ENCODE measurements at places on chromosomes 6 and 20.

- no peak for DNase-seq
Measured at GRCh38 chr20:11015440-11015839, 341.6 kb upstream of the JAG1 start.

- DNase-seq: no peak
Measured at GRCh38 chr6:22249711-22250350, 47.0 kb downstream of the PRL start.

- no peak for DNase-seq
Measured at GRCh38 chr6:83812595-83812994, 40.6 kb upstream of the RIPPLY2 start.

DNA sequence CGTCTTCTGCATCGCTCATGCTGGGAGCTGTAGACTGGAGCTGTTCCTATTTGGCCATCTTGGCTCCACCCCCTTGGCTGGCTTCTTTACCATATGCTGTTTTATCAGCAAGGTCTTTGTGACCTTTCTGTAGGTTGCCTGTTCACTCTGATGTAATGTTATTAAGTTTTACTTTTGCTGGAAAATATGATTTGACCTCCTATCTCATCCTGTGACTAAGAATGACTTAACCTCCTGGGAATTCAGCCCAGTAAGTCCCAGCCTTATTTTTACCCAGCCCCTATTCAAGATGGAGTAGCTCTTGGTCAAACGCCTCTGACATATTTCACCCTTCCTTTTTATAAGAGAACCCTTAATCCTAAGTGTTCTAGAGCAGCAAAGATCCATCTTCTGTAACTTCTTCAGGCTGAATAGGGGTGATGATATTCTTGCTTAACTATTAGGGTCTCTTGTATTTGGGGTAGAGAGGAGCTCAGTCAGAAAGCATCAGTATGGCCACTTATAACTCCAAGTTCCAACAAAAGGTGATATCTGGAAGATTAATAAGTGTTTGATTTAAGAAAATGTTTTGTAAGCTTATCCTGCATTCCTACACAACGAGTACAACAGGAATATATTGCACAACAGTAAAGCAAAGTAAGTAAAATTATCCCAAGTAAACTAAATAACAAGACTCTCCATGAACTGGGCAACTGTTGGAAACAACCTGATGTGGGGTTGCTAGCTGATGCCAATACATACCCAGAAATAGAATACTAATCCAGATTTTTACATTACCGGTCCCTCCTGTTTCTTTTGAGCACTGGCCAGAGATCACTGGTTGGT is 23.1 kb upstream of the HMGN3 start:
- no peak for DNase-seq

- no peak for DNase-seq
Measured at GRCh38 chr20:34527016-34527415, 10.8 kb downstream of the DYNLRB1 start.

DNA sequence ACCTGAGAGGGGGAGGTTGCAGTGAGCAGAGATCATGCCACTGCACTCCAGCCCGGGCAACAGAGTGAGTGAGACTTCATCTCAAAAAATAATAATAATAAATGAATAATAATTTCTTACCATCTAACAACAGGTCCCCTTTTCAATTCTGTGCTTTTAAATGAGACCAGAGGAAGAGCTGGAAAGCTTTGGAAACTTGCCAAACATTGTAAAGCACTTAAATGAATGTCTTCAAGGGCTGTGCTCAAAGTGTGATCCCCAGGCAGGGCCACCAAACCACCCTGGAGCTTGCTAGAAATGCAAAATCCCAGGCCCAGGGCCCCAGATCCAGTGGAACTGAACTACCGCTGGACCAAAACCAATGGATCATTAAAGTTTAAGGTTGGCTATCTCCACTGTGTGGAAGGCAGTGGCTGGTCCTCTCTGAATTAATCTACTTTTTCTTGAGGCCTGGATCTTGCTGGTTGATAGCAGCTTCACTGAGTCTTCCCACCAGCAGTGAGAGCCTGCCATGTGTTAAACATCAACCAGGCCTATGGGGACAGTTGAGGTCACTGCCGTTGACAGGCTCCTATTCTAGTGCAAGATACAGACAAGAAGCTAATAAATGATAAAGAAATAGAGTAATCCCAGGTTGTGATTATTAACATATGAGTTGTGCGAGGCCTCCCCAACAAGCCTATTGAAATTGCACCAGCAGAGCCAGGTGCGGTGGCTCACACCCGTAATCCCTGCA is 23.7 kb upstream of the TFAP2C start:
- no peak for DNase-seq

- DNase-seq: no peak
Measured at GRCh38 chr20:36113036-36113435, 41.5 kb upstream of the EPB41L1 start.

DNA sequence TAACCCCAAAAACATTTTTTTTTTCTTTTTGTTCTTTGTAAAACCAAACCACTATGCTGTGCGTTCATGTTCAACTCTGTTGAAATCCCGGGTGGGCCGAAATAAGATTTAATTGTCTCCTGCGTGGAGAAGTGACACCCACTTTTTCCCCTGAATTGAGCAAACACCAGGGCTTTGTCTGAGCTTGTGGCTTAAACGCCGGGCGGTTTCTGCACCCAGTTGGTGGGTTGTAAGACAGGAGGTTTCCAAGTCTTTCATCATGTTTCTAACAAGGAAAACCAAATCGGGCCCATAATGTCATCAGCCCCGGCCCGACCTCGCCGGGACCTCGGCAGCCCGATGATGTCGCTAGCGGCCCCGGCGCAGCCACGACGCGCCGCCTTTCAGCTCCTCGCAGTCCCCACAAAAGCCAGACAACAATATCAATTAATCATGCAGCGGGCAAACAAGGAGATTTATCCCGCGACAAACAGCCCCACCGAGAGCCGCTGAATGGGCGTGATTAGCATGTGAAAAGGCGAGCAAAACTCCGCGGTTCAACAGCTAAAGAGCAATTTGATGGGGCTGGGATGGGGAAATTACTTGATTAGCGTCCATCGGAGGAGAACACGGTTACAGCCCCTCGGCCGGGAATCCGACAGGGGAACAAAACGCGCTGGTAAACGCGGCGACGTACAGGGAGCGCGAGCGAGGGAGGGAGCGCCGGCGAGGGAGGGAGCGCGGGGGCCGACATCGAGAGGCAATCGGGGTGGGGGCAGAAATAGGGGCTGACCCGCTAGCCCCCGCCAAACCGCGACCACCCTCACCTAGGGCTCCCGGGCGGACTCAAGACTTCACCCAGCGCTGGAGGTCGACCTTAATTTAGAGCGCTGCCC is 5.3 kb downstream of the LINC00237 start:
- no peak for DNase-seq

DNA sequence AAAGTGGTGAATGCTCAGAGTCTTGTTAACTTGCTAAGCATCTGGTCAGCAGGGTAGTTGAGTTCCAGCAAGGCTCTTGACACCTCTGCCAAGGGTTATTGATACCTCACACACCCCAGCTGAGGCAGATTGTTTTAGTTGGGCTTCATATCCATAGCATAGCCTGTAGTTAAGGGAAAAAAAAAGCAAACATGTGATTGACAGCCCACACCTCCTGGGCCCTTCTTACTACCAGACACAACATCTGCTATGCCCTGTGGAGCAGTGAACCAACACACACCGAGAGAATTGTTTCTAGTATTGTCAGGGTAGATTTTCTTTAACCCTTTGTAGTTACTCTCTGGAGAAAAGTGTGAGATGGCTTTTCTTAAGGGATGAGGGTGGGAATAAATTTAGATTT is 697.0 kb upstream of the POU3F2 start:
- DNase-seq: no peak

- DNase-seq: no peak
Measured at GRCh38 chr20:325889-326644, 715 bp downstream of the SOX12 start.

DNA sequence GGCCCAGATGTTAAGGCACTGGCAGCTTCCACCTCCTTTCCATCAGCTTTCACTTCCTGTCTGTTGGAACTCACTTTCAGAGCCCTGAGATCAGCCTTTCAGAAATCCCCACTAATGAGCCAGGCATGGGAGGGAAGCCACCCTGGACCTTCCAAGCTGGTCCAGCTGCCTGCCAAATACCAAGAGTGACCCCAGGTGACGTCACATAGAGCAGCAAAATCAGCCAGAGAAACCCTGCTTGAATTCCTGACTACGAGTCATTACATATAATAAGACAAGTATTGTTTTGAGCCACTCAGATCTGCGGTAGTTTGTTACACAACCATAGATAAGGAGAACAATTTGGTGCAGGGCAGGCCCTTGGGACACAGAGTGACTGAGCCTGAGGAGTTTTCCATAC is 556.0 kb upstream of the JAG1 start:
- DNase-seq: no peak

DNA sequence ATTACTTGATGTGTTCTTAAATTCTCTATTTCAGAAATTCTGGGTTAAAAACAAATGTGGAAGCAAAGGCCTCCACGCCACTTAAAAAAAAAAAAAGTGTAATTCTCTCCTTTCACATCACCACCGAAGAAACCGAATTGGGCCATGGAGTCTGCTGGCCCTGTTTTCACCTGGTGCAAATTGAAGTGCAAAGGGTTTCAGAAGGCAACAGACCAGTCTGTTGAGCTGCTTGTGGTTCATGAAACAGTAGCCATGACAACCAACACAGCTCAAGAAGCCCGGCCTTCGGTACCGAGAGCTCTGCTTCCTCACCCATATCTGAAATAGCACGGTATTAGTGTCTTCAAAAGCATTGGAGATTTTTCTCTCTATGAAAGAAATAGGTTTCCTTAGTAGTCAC is 63.1 kb downstream of the GMPR start:
- DNase-seq: no peak

DNA sequence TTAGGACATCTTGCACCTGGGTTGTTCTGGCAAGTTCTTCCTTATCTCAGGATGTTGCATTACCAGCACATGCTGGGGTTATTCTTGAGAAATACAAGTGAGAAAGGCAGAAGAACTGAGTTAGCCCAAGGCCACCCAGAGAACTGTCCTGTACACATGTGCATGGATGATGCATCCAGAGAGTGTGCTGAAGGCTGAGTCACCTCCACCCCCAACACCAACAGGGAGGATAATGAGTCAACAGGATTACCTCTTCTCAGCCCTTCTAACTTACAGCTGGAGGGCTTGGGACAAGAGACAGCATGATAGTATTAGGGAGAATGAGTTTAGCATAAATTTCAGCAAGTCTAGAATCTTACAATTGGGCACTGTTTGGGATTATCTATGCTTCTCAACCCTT is 8.5 kb downstream of the SCGN start:
- no peak for DNase-seq

DNA sequence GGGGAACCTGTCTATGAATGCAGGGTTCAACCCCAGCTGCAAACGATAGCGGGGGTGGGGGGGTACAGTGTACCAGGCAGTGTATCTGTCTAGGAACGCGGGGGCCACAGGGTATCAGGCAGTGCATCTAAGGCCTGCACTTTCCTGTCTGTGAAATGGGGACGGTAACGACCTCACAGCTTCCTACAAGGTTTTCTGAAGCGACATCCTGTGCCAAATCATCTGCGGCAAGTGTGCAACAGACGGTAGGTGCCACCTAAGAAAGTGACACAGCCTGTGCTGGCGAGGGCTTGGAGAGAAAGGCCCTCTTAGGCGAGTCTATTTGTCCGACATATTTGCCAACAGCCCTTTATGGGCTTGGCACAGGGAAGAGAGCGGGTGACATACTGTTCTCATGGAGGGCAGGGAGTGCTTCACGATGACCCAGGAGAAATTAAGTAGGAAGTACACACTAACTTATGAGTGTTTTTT is 3.8 kb downstream of the DIDO1 start:
- DNase-seq: no peak

- DNase-seq: no peak
Measured at GRCh38 chr6:110357298-110357663, 868 bp downstream of the METTL24 start.

DNA sequence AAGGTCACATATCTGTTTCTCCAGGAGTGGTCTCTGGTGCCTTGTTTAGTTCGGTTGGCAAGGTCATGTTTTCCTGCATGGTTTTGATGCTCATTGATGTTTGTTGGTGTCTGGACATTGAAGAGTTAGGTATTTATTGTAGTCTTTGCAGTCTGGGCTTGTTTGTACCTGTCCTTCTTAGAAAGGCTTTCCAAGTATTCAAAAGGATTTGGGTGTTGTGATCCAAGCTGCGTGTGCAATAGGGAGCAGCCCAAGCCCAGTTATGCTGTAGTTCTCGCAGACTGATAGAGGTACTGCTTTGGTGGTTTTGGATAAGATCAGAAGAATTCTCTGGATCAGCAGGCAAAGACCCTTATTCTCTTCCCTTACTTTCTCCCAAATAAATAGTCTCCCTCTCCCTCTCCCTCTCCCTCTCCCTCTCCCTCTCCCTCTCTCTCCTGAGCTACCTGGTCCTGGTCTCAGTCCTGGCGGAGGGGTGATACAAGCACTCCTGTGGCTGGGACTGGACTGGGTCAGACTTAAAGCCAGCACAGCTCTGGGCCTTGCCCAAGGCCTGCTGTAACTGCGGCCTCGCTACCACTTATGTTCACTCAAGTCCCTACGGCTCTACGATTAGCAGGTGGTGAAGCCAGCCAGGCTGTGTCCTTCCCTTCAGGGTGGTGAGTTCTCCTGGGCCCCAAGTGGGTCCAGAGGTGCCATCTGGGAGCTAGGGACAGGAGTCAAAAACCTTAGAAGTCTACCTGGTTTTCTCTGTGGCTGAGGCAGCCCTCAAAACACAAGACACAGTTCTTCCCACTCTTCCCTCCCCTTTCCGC is 27.3 kb upstream of the GRM4 start:
- no peak for DNase-seq

DNA sequence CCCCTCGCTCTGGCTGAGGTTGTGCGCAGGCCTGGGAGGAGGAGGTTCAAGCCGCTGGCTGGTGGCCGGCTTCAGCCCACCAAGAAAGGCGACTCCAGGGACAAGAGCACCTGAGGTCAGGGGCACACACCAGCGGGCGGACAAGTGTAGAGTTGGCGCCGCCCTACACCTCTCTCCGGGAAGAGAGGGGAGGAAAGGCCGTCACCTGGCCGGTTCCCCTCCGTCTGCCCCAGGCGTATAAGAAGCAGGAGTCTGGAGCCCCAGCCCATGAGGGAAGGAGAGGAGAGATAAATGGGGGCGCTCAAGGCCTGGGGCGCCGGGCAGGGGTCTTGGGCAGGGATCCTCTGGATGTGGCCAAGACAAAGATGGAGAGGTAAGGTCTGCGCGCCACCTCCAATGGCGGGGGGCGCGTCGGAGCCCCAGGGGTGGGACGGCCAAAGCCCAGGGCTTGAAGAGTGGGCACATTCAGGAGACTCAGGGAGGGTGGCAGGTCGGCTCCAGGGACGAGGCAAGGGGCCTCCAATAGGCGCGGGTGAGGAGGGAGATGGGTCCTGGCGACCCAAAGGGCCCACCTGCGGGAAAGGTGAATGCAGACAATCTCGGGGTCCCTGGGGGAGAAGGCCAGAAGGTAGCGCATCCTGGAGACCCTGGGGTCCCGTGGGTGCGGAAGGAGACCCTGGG is 826 bp downstream of the RIMS4 start:
- DNase-seq: no peak

GRCh38 chr20:60480950-60481742 is 522.9 kb downstream of the CDH26 start:
- DNase-seq: no peak

- DNase-seq: no peak
Measured at GRCh38 chr20:11867291-11867919, 50.3 kb upstream of the BTBD3 start.

GRCh38 chr6:148455225-148455624 is 112.6 kb downstream of the SASH1 start:
- DNase-seq: no peak
